ENCODE measurements at places on chromosomes 2 and 18.

DNA sequence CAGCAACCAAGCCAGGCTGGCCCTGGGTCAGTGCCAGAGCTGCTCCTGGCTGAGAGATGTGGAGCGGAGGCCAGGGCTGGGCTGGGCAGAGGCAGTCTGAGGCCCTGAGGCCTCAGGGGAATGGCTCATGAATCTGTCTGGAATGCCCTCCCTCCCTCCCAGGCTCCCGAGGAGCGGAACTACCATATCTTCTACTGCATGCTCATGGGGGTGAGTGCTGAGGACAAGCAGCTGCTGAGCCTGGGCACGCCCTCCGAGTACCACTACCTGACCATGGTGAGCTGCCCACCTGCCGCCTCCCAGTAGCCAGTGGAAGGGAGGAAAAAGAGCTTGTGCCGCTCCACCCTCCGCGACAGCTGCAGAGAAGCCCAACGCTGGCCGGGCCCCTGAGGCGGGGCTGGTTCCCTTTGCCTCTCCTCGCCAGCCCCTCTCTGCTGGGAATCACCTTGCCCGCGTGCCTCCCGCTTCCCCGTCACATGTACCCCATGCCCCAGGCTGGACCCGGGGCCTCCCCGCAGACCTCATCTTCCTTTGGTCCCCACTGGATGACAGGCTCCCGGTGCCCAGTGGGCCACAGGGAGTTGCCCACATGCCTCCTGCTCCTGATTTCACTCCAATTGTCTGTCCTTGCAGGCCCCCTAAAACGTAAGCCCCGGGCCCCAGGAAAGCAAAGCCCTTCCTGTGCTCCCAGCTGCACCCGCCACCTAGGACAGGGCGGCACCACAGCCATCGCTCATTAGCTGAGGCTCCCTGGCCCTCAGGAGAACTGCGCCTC is 41.1 kb downstream of the MYO7B start:
- no peak for DNase-seq

- no peak for DNase-seq
Observed at GRCh38 chr2:2635025-2635528, 304.0 kb upstream of the MYT1L start.

- DNase-seq: no peak
Observed at GRCh38 chr18:49668574-49669275, 106.9 kb downstream of the LIPG start.

DNA sequence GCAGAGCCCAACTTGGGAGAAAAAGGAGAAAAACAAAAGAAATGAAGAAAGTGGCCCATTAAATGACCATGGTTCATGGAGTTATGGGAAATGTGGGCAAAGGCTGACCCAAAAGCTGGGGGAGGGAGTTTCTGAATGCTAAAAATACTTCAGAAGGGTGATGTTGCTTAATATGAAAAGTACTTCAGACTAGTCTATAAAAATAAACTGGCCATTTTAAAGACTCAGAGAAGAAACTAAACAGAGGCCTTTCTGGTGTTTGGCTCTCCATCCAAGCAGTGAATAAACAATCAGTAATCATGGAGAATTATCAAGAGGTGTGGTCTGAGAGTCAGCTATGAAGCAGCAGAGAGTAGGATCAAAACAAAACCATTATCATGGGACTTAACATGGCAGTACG is 160.8 kb upstream of the MAPRE2 start:
- no peak for DNase-seq

DNA sequence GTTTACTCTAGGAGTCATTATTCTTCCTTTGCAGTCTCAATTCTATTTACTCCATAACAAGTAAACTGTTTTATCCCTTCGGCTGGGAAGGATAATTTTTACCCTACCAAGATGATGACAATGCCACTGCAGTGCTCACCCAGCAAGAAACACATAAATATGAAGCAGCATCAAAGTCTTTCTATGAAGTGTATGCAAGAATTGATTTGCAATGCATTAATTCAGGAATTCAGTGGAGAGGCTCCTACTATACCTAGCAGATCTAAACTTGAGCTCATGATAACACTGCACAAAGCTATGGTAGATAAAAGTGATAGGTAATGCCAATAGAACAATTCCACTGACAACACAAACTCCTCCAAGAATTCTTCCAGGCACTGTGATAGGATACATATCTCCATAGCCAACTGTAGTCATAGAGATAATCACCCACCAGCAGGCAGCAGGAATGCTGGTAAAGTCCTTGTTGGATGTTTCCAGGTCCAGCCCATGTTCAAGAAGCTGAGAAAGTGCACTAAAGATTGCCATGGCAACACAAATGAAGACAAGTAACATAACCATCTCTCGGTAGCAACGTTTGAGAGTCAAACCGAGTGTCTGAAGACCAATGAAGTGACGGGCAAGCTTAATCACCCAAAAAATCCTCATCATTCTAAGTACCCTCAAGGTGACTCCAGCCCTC is 49.9 kb downstream of the KCNG3 start:
- DNase-seq: no peak

DNA sequence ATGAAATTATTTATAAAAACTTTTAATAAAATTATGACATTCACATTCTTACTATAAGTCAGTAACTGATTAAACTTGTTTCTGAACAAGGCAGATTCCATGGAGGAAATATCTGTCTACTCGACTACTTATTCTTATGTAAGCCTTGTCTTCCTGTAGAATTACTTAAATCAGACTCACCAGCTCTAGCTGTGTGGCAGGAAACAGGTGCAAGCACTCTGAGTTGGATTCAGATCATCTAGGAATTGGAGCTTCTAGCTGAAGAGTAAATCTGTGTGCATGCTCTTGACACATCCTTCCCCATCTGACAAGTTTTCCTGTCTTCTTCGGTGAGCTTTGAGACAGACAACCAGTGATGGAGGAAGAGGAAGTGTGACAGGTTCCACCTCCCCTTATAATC is 284.7 kb downstream of the TRIB2 start:
- DNase-seq: no peak

DNA sequence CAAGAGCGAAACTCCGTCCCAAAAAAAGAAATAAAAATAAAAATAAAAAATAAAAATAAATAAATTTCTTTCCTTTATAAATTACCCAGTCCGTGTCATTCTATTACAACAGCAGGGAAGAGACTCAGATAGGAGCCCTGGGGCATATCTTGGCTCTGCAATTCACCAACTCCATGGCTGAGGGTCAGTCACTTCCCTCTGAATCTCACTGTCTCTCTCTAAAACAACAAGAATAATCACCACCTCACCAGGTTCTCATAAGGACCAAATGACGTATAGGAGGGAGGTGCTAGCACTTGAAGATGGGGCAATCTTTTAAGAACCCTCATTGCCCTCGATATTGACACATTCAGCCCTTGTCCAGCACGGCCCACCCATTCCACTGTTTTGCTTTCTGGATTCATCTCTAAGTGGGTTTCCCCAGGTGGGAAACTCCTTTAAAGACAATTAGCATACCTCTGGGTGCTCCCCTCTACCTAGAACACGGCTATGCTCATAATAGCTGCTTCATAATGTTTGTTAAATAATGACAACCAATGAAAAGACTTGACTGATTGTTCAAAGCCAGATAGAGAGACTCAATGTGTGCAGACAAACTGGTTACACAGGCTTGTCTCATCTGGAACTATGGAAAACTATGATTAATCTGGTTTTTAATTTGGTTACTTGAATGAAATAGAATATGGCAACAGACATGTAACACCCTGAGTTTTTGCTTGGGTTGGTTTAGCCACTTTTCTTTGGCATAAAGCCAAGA is 15.1 kb downstream of the MYCN start:
- DNase-seq: no peak

- no peak for DNase-seq
Observed at GRCh38 chr18:2568605-2569004, 2.7 kb downstream of the METTL4 start.

GRCh38 chr2:112148477-112148876 is 10.3 kb downstream of the FBLN7 start:
- DNase-seq: no peak

- no peak for DNase-seq
Observed at GRCh38 chr2:45988879-45989278, 308.3 kb upstream of the EPAS1 start.

DNA sequence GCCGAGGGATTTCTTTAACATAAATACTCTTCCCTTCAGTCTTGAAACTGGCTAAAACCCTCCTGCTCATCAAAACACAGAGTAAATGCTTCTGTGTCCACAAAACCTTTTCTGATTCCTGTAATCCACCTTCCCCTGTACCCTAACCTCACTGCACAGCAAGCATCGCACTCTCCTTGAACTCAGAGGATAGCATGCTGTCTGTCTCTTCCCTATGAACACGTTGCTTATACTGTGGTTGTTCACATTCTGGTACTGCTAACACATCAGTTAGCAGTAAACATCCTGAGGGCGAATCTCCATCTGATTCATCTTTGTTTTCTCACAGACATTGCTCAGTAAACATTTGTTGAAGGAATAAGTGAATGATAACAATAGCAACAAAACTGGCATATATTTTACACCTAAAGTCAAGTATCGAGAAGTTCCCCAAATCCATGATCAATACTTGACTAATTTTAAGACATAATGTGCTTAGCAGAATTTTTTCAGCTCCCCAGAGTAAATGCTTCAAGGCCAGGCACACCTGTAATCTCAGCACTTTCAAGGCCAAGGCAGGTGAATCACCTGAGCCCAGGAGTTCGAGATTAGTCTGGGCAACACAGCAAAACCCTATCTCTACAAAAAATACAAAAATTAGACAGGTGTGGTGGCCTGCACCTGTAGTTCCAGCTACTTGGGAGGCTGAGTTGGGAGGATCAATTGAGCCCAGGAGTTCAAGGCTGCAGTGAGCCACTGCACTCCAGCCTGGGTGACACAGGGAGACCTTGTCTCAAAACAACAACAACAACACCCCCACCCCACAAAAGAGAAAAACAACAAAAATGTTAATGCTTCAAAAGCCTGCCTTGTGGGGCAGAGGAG is 45.6 kb upstream of the LPIN2 start:
- DNase-seq: no peak

DNA sequence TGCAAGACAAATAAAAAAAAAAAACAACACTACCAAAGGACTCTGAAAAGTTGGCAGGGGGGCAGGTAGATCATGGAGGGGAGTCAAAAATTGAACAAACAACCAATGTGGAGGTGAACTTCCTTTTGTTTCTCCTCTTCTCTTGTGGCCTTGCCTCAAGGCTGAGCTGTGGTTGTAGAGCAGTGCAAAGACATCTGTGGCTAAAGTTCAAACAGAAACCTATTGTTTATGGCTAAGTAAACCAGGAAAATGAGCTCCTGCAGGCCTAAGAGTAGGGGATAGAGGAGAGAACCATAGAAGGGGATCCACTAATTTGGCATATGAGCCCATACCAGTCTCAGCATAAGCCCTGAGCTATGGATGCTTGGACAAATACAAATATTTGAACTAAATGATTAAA is 40.2 kb upstream of the EGR4 start:
- no peak for DNase-seq

DNA sequence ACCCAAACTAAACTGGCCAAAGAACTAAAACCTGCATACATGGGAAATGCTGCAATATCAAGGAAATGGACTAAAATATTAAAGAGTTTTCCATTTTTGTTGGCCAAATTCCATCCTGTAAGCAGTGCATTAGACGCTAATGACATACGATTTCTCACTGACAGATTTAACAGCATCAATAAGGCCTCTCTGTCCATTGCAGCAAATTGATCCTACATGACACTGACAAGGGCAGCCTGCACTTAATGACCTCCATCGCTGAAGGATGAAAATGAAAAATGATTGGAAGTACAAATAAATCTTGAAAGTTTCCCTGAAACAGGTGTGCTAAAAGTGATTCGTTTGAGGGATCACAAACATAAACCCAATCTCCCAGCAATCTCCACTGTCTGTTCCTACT is 317.6 kb upstream of the KLHL14 start:
- DNase-seq: no peak

GRCh38 chr2:224222291-224222690 is 179.6 kb downstream of the FAM124B start:
- DNase-seq: no peak

GRCh38 chr18:9319333-9319732 is 15.2 kb upstream of the TWSG1 start:
- DNase-seq: no peak

GRCh38 chr2:160612266-160612856 is 118.8 kb upstream of the RBMS1 start:
- DNase-seq: no peak

DNA sequence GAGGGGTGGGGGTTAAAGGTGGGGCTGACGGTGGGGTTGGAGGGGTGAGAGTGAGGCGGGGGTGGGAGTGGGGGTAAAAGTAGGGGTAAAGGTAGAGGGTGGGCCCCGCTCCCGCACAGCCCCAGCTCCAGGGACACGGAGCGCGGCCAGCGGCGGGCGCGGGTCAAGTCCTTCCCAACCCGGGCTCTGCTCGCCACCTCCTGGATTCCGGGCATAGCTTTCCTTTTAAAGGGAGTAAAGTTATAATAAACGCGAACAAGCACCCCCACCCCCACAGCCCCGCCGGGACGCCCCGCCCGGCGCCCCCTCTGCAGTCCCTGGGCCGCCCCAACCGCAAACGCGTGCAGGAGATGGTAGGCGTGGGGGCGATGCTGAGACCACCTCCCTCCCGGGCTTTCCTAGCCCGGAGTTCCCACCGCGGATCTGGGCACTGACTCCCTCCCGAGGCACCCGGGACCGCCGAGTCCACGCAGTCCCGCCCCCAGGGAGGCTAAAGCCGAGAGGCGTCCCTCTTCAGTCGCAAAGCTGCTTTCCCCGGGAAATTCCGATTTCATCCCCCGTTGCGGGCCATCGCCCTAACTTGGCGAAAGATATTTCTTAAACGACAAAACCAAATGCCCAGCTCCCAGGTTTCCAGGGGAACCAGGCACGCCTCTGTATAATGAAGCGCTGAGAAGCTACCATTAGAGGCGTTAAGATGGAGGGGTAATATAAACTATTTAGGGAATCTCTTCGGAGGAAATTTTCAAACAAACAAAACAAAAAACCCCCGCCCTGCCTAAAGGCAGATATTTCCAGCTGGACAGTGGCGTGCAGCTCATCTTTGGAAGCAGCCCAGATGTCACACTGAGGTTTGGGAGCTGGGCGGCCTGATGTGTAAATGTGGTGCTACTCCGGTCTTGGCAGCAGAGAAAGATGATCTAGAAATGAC is at the start of gene LIMS2:
LIMS2 (minus strand) TSS at position 200 of the 931 bp plus-strand sequence. CDS start 506 bp downstream, outside the sequence.
- DNase-seq: peak; percentile 74

GRCh38 chr2:116674188-116674587 is 1140.3 kb upstream of the DDX18 start:
- no peak for DNase-seq

DNA sequence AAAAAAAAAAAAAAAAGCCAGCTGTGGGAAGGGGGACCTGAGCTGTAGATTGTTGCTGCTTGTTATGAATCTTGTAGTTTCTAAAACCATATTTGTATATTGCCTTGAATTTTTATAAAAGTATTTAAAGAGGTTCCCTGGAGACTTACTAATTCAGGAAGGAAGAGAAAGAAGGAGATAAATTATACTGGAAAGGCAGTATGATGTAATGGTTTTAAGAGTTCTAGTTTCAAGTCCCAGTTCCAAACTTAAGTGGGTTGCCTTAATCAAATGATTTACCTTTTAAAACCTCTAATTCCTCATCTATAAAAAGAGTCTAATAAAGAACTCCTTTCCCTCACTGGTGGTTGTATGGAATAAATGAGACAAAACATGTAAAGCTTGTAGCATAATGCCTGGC is 62.2 kb downstream of the PTRHD1 start:
- DNase-seq: no peak

- DNase-seq: no peak
Observed at GRCh38 chr2:63853527-63854310, 12.0 kb downstream of the UGP2 start.

Measured in lower lobe of right lung (tissue), 2 donors.